ENCODE measurements at places on chromosomes 3 and 15. TPM values are rescaled to one million over a fixed set of nuclear protein-coding genes. Genes with fewer than 3 reads are reported as not detected.

The GJD2 gene
- total RNA-seq = not detected

DNA sequence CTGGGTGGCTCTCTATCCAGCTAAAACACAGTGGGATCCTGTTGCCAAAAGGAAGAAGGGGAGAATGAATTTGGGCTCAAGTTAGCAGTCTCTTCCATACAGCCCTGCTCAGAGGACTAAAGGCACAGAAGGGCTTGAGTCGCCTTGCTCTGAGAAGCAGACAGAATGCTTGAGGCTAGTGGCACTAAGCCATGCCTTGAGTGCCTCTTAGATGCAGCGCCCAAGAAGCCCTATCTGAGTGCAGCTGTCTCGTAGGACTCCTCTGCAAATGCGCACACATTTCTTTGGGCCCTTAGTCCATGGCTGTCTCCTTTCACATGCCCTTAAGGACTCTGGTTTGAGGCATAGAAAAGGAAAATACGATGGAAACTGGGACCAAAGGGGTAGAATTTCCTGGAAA is 211.3 kb upstream of the CHRM5 start:
- DNase-seq = no peak

- DNase-seq = no peak
Measured at GRCh38 chr3:21531909-21532308, 219.1 kb downstream of the ZNF385D start.

DNA sequence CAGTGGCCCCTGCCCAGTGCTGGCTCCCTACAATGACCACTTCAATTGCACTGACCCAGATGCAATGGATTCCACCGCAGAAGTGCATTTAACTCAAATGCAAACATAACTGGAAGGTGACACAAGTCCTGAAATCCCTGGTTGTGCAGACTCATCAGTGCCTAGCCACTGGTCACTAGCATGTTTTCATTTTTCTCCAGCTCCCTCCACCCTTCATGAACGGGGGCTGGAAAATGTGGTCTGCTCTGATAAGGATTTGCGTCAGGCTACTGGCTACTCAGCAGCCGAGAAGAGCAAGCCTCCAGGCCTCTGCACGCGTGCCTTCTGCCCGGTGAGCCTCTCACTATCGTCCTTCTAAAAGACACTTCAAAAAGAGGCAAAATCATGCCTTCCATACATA is 27.4 kb upstream of the FURIN start:
- DNase-seq = no peak

GRCh38 chr3:179000659-179001058 is 71.0 kb downstream of the ZMAT3 start:
- DNase-seq = no peak

DNA sequence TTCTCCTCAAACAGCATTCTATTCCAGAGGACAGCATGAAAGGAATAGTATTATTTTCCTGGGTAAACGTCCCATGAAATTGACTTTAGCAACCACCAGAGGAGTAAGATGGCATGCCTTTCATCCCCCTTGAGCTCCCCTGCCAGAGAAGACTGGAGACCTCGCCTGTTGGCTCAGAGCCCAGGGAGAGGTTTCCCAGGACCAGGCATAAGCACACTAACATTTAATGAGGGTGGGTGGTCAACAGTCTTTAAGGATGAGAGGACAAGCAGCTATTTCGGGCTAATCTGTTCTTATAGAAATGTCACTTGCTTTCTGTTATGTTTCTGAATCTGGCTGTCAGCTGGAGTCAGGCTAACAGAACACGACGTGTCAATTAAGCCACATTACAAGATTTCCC is 390.5 kb downstream of the GABRG3 start:
- no peak for DNase-seq

The SLC24A5 gene
- not detected for total RNA-seq

The TNFSF10 gene
- 8.6 TPM for total RNA-seq

GRCh38 chr3:187922704-187923416 is 177.6 kb upstream of the BCL6 start:
- DNase-seq = no peak

The FANCD2 gene
- 16.6 TPM for total RNA-seq

The ALG3 gene
- 73.7 TPM for total RNA-seq

GRCh38 chr3:174973465-174973864 is 114.3 kb downstream of the NAALADL2 start:
- peak; percentile 9 for DNase-seq

DNA sequence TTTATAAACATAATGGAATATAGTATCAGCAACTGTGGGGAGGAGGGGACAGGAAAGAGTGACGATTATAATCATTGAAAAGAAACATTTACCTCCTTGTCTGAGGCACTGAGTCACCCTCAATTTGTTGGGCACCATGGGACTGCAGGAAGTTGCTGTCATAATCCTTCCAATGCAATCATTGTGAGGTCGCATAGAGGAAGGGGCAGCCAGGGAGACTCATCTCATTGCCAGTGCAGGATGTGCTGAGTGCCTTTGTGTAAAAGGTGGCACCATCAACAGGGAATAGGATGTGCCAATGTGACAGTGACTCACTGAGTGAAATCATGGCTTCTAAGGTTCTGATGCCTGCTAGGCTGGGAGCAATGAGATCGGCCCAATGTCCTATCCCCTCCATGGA is 300.4 kb upstream of the ADAMTS9 start:
- no peak for DNase-seq

- no peak for DNase-seq
Measured at GRCh38 chr15:37289109-37289765, 188.9 kb upstream of the MEIS2 start.

- DNase-seq = no peak
Measured at GRCh38 chr15:23497710-23498111, 50.7 kb upstream of the GOLGA6L2 start.

GRCh38 chr3:151856118-151856517 is 17.3 kb upstream of the SUCNR1 start:
- DNase-seq = no peak

GRCh38 chr3:172702256-172702655 is 8.6 kb downstream of the NCEH1 start:
- DNase-seq = no peak

The SLC6A6 gene
- 3.8 TPM for total RNA-seq

DNA sequence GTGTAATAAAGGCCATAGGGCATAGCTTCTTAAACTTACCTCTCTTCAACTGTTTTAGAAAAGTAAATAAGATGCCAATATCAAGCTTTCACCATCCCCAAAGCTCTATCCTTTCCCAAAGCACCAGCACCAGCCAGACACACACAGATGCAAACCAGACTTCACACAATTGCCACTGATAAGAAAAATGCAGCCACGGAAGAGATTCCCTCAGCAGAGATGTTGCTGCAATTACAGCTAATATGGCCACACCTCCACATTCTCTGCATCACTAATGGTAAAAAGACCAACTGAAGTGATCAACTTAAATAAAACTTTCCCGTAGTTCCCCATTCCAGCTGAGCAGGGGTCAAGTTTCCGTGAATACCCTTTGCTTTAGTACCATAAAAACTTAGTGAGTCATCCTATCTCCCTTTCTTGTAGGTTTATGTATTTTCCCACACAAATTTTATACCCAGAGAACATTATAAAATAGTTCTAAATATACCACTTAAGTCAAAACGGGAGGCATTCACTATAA is 64.4 kb downstream of the SLC9A9 start:
- DNase-seq = no peak

DNA sequence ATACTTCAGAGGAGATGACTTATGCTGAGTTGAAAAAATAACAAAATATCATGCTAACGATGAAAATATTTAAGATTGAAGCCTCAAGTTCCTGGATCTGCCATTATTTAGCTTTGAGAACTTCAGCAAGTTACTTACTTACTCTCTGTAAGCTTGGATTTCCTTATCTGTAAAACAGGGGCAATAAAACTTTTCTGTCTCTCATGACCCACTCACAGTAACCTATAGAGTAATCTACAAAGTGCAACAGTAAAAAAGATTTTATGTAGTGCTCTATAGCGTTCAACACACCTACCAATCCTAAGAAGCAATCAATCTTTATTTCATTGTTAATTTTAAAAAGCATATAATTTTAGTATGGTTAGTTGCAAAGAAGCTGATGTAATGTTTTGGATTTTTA is 478.6 kb downstream of the ZIC1 start:
- DNase-seq = no peak

The GPD1L gene
- 11.5 TPM for total RNA-seq

DNA sequence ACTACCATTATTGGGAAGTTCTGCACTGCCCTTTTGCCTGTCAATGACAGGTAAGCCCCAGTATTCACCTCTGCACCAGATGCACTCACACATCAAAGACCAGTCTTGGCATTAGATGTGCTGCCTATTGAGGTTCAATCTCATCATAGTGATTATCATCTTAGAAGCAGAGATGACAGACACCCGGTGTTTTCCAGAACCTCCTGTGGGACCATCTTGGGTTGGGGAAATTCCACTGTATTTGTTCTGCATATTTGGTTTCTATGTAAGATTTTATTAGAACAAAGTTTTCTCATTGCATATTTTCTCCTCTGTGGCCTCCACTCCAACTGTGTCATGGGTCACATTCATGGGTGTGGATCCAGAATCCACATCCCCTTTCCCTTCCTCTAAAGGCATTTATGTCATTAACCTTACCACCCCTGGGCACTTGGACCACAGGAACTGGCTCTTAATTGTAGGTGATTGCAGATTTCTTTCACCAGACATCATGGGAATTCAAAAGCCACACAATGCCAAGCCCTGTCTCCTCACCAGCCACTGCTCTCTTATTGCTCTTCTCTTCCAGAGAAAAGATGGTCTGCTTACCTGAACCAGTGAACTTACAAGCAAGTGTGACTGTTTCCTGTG is 31.2 kb downstream of the PLA1A start:
- no peak for DNase-seq

The IGSF10 gene
- total RNA-seq = not detected
